Jurkat, Clone E6-1 (cell line): ENCODE measurements at places on chromosomes 12 and 14.
A peak's percentile ranks its signal among the peaks of the same experiment; 100 is the strongest.

DNA sequence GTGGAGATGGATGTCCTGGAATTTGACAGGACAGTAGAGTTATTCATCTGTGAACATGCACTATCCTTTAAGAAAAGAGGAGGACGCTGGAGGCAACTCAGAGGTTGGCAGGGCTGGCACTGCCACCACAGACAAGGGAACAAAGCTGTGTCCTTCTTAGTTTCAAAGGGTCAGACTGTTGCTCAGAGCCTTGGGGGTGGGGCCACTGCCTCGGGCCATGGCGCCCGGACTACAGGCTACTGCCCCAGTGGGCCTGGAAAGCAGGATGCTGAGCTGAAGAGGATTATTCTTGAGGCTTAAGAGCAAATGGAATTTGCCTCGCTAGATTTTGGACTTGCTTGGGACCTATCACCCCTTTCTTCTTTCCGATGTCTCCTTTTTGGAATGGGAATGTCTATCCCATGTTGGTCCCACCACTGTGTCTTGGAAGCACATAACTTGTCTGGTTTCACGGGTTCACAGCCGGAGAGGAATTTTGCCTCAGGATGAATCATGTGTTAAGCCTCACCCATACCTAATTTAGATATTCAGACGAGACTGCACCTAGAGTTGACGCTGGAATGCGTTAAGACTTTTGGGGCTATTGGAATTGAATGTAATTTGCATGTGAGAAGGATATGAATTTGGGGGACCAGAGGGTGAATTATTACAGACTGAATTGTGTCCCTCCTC, 114.8 kb upstream of the RFLNA start:
- DNase-seq: no peak

DNA sequence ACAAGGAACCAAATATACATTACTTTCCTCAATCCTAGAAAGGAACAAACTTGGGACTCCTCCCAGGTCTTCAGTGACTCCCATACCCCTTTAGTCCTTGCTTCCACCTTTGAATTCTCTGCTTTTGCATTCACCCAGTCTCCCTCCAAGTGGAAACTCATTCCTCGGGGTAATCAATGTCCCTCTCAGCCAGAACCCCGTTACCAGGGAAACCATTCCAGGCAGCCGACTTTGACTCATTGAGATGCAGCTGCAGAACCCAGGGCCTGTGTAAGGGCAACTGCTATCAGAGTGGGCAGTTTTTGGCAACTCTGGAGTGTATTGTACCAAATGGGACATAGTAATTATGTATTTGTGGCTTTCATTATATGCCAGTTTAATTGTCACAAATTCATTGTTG, 186.2 kb downstream of the NRXN3 start:
- no peak for DNase-seq

DNA sequence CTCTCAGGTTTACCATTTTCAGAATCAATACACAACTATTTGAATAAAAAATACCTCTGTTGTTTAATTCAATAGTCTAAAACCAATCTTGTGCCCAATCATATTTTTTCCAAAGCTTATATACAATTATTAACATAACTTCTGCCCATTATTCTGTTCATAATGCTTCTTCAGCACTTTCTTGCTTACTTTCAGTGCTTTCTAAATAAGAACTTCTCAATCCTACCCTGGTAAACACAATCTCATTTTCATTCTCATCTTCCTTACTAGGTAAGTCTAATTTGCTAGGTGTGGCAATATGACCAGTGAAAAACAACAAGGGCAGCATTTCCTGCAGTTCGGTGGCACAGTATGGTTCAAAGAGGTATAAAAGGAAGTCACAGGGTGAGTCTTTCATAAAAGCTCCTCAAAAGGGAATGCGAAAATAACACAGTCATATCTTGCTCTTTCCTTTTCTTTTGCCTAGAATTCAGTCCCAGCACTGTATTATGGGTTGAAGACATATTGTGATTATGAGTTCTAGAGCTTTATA, 103.5 kb downstream of the FOXG1 start:
- DNase-seq: peak; percentile 2

GRCh38 chr12:131491916-131492490, 218.9 kb upstream of the SFSWAP start:
- no peak for DNase-seq

DNA sequence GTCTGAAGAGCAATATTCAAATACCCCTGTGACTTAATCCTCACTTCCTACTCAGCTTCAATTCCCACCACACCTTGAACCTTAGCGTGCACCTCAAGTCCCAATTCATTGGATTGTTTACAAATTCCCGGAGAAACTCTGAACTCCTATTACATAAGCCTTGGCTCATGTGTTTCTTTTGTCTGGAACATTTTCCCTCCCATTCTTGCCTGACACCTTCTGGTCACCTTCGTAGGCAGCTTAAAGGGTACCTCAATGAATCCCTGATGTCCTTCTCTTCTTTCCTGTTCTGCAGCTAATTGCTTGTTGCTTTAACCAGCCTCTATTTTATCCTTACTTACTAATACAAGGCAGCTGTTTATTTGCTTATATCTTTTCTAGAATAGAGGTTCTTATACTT, 85.0 kb upstream of the SEL1L start:
- no peak for DNase-seq

DNA sequence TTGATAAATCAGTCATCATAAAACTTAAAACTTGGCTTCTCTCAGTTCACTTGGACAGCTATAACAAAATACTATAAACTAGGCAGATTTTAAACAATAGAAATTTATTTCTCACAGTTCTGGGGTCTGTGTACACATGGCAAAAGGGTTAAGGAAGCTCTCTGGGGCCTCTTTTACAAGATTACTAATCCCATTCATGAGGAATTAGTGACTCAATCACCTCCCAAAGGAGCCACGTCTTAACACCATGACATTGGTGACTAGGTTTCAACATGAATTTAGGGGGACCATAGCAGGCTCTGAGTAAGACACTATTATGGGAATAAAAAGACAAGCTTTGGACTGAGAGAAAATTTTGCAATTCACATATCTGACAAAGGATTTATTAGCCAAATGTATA, 436.5 kb downstream of the PDZRN4 start:
- no peak for DNase-seq

DNA sequence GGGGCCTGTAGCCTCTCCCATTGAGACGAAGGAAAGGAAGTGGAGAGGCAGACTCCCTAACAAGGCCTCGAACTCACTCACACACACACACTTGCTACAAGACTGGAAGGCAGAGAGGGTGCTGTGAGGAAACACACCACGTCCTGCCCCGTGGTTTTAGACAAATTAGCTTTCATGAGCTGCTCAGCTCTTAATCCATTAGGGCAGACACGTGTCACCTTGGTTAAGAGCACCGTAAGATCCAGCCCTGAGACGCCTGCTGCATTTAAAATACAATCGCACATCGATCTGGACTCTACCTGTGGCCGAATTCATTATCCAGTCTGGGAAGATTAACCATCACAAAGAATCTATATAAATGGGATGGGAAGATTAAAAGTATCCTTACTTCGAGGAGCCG, 72.0 kb downstream of the RIMBP2 start:
- no peak for DNase-seq

GRCh38 chr14:102982852-102983470, 60.5 kb downstream of the AMN start:
- DNase-seq: no peak

GRCh38 chr14:63266106-63266505, 52.6 kb downstream of the GPHB5 start:
- no peak for DNase-seq

DNA sequence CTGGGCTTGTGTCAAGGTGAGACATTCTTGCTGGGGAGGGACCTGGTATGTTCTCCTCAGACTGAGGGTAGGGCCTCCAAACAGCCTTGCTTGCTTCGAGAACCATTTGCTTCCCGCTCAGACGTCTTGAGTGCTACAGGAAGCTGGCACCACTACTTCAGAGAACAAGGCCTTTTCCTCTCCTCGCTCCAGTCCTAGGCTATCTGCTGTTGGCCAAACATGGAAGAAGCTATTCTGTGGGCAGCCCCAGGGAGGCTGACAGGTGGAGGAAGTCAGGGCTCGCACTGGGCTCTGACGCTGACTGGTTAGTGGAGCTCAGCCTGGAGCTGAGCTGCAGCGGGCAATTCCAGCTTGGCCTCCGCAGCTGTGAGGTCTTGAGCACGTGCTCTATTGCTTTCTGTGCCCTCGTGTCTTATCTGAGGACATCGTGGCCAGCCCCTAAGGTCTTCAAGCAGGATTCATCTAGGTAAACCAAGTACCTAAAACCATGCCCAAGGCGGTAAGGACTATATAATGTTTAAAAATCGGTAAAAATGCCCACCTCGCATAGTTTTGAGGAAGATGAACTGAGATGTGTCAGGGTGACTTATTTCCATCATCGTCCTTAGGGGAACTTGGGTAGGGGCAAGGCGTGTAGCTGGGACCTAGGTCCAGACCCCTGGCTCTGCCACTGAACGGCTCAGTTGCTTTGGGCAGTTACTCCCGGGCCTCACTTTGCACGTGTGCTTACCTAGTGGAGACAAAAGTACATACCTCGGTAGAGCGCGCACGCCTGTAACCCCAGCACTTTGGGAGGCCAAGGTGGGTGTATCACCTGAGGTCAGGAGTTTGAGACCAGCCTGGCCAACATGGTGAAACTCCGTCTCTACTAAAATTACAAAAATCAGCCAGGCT, 4.3 kb downstream of the GAPDH start:
- peak; percentile 53 for DNase-seq

DNA sequence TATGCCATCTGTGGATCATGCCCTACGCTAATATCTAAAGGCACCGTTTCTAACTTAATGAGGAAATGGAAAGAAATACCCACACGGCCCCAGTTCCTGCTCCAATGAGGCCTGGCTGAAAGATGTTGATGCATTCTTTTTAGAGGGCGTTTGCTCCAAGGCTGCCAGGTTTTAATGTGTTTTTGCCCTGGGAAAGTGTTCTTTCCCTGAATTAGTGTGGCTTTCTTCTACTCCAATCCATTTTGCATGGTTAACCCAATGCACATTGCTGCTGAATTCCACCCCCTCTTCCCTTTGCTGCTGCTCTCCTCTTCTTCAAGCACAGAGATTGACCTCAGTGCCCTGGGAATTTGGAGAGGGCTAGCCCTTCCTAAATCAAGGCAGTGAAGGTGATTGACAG, 1.1 kb downstream of the MYF5 start:
- DNase-seq: no peak

DNA sequence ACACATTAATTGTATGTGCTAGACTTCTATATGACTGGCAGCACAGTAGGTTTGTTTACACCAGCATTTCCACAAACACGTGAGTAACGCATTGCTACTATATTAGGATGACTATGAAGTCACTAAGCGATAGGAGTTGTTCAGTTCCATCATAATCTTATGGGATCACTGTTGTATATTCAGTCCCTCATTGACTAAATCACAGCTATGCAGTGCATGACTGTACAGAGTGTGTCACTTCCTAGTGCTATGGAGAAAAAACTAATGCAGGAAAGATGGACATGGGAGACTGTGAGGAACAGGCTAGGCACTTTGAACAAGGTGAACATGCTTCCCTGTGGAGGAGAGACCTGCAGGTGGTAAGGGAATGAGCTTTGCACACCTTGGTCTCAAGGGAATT, 259.8 kb downstream of the NUAK1 start:
- no peak for DNase-seq

DNA sequence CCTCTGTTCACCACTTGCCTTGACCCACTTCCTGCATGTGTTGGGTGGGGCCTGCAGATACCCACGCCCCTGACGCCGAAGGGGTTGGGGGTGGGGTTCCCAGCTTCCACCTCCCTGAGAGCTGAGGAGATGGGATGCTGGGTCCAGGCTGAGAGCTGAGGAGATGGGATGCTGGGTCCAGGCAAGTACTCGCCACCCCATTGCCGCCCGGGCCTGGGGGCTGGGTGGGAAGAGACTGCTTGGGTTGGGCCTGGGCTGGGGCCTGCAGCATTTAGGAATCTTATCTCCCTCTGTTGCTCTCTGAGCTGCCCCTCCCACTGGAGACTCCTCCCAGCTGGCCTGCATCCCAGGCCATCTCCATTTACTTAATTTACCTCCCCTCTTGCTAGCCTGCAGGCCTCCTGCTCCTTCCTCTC, 17.4 kb downstream of the TEAD4 start:
- no peak for DNase-seq

- no peak for DNase-seq
These were observed 72.7 kb downstream of the WDR20 start for GRCh38 chr14:102212356-102212755.

- DNase-seq: peak; percentile 61
These were observed 27.7 kb upstream of the HIGD1C start for GRCh38 chr12:50924439-50925341.

DNA sequence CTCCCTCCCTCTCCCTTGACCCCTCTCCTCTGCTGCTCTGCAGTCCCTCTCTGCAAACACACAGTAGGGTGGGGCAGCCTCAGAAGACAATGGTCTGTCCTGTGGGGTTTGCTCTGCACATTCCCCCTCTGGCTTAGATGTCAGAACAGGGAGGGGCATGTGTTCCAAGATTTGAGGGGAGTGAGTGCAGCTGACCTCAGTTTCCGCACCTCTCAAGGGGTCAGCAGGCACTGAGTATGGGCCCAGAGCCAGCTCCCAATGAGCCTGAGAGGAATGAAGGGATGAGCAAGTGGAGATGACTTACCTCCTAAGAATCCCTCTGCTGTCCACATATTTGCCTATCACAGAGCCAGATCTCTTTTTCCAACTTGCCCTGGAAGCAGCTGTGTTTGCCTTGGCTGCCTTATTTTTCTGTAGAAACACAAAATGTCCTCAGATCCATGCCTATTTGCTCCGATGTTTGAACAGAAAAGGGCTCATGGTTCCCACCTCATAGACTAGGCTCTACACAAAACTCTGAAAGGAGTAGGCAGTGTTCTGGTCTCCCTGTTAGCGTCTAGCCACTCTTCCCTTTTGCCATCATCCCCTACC, 111.4 kb downstream of the CRACR2A start:
- DNase-seq: no peak

DNA sequence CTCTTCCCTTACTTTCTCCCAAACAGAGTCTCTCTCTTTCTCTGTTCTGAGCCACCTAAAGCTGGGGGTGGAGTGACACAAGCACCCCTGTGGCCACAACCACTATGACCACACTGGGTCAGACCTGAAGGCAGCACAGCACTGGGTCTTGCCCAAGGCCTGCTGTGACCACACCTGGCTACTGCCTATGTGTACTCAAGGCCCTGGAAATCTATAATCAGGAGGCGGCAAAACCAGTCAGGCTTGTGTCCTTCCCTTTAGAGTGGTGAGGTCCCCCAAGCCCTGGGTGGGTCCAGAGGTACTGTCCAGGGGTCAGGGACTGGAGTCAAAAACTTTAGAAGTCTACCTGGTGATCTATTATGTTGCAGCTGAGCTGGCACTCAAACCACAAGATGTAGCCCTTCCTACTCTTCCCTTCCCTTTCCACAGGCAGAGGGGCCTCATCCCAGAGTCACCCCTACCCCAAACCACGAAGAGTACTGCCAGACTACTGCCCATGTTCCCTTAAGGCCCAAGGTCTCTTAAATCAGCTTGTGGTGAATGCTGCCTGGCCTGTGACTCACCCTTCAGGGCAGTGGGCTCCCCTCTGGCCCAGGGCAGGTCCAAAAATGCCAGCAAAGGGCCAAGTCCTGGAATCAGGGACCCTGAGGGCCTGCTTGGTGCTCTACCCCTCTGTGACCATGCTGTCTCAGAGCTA, 179.8 kb upstream of the DYRK2 start:
- no peak for DNase-seq

- no peak for DNase-seq
These were observed 174.7 kb downstream of the SLC2A13 start for GRCh38 chr12:39931231-39931630.
